ENCODE measurements at places on chromosomes 16 and 17.

DNA sequence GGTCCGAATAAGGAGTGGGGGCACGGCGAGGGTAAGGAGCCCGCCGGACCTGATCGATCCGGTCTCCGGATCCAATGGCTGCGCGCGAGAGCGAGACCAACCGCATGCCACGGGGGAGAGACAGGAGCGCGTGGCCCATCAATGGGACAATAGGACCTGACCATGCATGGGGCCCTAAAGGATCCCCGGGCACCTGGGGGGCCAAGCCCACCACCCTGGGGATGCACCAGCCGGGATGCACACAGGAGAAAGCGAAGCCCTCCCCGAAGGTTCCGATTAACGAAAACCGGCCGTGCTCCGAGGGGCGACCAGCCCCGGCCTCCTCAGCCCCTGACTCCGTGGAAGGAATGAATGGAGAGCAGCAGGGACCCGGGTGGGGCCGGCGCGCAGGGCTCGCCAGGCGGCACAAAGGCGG is 525 bp downstream of the JPT1 start:
- DNase-seq: no peak

DNA sequence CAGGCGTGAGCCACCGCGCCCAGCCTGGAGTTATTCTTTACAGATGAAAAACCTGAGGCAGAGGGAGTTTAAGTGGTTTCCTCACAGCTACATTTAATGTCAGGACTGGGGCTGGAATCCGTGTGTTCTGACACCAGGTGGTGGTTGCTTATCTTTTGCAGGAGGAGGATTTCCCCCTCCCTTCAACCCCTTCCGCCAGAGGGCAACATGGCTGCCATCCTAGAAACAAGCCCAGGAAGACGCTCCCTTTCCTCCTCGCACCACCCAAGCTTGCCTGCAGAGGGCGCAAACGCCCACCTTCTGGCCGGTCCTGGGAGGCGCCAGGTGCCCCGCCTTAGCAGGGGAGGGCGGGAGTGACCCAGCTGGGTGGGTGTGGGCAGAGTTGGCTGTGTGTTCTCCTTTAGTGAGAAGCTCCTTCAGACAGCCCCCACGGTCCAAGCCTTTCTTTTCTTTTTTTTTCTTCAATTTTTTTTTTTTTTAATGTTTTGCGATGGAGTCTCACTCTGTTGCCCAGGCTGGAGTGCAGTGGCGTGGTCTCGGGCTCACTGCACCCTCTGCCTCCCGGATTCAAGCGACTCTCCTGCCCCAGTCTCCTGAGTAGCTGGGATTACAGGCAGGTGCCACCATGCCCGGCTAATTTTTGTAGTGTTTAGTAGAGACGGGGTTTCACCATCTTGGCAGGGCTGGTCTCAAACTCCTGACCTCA is 9.9 kb upstream of the RAP1GAP2 start:
- peak; percentile 81 for DNase-seq

GRCh38 chr16:8717892-8718415 is 43.5 kb downstream of the ABAT start:
- no peak for DNase-seq

DNA sequence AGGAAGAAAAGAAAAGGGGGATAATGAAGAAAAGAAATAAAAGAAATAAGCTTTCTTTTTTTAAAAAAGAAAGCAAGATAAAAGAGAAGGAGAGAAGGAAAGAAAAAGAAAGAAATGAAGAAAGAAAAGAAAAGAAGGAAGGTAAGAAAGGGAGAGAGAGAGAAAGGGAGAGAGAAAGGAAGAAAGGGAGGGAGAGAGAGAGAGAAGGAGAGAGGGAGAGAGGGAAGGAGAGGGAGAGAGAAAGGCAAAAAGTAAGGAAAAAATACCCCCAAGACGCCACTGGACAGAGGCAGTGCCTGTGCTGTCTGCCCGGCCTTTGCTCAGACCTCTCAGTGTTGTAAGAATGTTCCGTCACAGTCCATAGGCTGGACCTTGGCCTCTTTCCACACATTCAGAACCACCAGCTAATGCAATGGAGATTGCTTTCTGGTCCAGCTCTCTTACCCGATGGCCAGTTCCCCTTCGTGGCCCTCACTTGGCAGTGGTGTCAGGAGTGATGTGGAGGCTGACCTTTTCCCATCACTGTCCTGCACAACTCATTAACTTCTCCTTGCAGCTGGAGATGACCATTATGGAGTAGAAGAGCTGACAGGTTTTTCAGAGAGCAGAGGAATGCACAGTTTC is 14.3 kb upstream of the HNF1B start:
- DNase-seq: no peak

DNA sequence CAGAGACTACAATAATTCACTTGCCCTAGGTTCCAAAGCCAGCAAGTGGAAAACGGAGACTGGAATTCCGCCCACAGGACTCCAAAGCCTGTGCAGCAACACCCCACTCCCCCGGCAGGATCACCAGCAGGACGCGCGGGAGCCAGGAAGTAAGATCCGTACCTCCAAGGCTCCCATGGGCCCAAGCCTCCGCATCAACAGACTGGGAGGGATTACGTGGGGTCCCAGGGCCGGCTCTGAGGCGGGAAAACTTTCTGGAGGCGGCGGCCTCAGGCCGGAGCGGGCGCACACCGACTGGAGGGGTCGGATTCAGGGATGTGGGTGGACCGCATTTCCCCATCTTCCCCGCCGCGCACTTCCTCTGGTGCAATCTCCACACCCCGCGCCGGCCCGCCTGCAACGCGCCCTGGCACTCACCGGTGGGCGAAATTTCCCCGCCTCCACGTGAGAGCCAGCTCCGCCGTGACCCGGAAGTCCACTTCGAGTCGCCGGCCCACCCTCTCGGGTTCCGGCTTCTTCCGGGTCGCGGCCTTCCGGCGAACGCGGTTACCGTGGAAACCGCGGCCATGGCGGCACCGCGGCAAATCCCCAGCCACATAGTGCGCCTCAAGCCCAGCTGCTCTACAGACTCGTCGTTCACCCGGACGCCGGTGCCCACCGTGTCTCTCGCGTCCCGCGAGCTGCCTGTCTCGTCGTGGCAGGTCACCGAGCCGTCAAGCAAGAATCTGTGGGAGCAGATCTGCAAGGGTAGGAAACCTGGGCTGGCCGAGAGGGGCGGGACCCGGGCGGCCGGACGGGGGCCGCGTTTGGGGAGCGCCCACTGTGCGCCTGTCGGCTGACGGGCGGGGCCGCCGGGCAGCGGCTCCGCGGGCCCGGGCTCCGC is at the start of the genes IQCK and KNOP1:
Gene IQCK (plus strand): TSS at position 531 of the 883 bp plus-strand sequence. CDS start 36 bp downstream, at position 567.
Gene KNOP1 (minus strand): TSS at position 487 of the 883 bp plus-strand sequence. CDS start 3,192 bp downstream, outside the sequence.
- peak; percentile 88 for DNase-seq

DNA sequence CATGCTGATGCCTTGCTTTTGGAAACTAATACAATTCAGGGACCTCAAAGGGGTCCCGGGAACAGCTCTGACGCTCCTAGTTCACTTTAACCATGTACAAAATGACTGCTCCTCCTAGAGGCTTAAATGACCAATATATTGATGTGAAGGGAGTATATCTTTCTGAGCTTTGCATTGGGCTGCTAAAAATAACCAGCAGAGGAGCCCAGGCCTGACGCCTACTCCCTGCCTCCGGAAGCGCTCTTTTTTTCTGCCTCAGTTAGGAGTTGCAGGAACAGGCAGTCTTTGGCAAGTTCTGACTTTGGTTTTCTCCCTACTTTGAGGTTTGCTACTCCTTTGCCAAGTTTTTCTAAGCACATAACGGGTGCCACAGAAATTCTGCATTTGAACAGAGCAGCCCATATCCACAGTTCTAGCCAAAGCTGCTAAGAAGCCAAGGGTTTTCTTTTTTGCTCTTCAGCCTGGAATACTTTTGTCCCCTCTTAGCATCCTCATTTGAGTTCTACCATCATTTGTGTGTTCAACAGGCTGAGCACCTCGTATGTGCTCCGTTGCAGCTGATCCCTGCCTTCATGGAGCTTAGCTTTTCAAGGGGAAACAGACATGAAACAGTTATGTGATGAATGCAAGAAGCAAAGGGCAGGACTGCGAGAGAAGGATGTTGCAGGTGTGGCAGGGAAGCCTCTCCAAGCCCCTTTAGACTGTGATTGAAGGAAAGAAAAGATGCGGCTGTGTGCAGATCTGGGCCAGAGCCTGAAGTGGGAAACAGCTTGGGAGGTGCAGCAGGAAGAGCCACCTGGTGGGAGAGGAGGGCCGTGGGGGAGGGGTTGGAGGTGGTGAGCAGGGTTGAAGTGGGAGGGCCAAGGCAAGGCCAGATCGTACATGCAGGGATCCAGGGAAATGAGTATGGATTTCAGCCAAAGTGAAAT is 2.8 kb upstream of the NAGPA start:
- DNase-seq: no peak

All from tibial artery (tissue), 4 donors.